ENCODE measurements at places on chromosomes 6 and 20.

DNA sequence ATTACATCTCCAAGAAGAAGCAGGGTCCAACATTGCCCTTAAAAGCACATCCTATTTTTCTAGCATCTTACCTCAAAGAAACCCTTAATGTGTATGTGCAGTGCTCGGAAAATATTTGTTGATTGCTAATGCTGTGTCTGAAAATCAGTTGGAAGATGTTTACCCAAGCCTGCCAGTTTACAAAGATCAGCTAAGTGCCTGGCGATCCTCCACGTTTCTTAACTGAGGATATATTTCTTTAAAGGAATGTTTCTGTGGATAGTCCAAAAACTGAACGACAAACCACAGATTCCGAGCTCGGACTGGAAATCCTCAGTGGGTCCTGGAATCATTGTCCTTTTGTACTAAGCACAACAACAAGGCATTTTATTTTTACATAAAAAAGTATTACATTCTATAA, 595.7 kb upstream of the ARID1B start:
- no peak for DNase-seq

DNA sequence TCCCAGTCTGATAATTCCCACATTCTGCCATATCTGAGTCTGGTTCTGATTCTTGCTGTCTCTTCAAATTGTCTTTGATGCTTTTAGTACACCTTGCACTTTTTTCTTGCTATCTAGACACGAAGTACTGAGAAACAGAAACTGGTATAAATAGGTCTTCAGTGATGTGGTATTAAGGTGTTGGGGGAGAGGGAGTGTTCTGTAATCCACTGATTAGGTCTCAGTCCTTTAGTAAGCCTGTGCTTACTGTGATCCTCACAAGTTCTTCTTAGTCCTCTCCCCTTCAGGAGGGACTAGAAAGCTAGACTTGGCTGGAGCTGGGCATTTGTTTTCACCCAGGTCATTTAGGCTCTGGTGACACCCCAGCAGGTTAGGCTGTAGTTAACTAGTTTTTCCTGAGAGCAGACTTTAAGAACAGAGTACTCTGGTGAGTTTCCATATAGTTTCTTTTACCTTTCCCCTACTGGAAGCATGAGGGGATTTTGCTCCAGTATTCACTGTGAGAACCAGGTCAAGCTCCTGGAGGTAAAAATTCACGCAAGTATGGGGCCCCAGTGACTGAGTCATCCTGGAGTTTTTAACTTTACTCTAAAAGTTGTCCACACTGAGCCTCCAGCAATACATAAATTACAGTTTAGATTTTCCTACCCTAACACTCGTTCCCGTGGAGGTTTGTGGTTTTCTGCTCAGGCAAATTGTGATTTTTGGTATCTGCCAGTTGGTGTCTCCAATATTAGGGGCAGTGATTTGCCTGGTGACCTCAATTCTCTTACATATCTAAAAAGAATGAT, 154.6 kb downstream of the CDKAL1 start:
- DNase-seq = no peak

GRCh38 chr20:37686762-37687477, 6.9 kb upstream of the CTNNBL1 start:
- no peak for DNase-seq

GRCh38 chr6:89299466-89299850, 15.6 kb downstream of the GABRR2 start:
- no peak for DNase-seq

- no peak for DNase-seq
These were observed 79.9 kb downstream of the TFAP2C start for GRCh38 chr20:56708991-56709390.

GRCh38 chr6:150800674-150801314, 64.7 kb upstream of the MTHFD1L start:
- DNase-seq = no peak

- no peak for DNase-seq
These were observed 41.2 kb downstream of the SLC35D3 start for GRCh38 chr6:136963259-136963658.

- DNase-seq = no peak
These were observed 4.2 kb downstream of the GTPBP2 start for GRCh38 chr6:43624786-43625288.

DNA sequence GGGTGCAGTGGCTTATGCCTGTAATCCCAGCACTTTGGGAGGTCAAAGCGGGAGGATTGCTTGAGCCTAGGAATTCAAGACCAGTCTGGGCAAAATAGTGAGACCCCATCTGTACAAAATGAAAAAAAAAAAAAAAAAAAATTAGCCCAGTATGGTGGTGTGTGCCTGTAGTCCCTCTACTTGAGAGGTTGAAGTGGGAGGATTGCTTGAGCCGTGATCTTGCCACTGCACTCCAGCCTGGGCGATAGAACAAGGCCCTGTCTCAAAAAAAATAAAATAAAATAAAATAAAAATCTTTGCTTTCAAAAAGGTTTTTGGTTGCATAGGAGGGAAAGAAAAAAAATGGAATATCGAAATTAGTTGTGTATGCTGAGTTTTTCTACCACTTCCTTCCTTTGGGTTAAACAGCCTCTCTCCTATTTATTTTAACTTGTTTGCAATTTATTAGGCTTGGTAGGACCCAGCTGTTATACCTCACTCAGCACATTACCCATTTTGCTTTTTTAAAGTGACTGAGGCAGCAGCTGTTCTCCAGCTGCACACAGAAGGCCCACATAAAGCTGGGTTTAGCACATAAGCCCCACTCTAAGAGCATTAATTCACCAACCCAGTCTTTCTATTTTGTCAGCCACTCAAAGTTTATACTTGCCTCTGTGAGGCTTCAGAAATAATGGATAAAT, 152.3 kb downstream of the ZFAND3 start:
- DNase-seq = no peak

- DNase-seq = no peak
These were observed 26.7 kb upstream of the MYLIP start for GRCh38 chr6:16102208-16102607.

GRCh38 chr6:35312807-35313206, 15.2 kb downstream of the DEF6 start:
- no peak for DNase-seq

- DNase-seq = no peak
These were observed 33.3 kb downstream of the EPB41L2 start for GRCh38 chr6:131029626-131030297.

DNA sequence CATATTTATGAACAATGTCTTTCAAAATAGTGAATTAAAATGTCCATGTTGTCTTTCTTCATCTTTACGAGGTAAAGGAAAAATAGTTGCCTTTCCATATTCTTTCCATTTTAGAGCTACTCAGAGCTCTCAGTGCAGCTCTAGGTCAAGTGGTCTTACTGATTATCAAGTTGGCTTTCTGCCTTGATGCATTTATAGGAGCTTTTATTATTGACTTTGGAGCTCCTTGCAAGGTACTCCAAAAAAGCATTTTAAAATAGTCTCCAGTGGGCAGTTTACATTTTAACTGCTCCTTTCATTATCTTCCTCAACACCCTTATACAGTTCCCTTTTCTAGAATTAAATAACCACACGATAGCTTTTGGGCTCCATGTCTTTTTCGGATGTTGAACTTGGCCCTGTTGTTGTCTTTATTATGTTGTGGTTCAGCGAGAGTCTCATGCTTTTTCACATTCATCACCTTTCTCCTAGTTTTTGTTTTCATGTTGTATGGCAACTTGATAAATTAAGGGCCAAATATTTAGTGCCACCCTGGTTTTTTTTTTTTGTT, 122.9 kb downstream of the CLIC5 start:
- no peak for DNase-seq

DNA sequence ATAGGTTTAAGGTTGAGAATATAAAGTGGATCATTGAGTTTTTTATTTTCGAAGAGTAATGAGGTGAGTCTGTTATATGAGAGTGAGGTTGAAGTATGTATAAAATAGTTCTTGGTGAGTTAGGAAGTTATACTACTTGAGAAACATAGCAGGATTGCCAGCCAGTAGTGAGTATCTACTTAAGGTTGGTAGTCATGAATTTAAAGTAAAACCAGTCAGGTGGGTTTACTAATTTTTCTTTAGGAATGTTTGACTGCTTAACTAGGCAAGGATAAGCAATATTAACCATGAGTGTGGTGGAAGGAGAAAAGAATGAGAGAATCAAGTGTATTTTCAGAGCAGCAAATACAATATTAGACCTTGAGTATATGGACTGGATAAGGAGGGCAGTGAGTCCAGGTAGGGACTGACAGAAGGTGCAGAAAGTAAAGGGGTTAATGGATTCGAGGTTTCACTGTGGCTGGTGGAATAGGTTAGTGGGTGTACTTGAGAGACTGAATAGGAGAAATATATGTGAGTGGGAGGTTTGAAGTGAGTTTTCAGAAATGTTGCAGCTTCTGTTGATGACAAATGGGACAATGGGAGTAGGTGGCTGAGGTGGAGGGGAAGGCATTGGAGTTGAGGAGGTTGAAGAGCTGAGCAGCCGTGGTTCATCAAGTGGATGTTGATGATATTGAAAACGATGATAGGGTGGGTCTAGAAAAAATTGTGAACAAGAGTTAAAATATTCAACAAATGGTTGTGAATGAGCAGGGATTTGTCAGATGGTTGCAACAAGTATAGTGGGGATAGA, 232.5 kb upstream of the ASCC3 start:
- no peak for DNase-seq

GRCh38 chr6:9347608-9348007, 912.3 kb upstream of the SLC35B3 start:
- no peak for DNase-seq

- DNase-seq = no peak
These were observed 42.9 kb upstream of the BHLHE23 start for GRCh38 chr20:63049561-63050221.

GRCh38 chr6:4891141-4891540, 112.7 kb downstream of the RPP40 start:
- DNase-seq = no peak

GRCh38 chr6:117142995-117143394, 122.4 kb upstream of the VGLL2 start:
- DNase-seq = no peak

DNA sequence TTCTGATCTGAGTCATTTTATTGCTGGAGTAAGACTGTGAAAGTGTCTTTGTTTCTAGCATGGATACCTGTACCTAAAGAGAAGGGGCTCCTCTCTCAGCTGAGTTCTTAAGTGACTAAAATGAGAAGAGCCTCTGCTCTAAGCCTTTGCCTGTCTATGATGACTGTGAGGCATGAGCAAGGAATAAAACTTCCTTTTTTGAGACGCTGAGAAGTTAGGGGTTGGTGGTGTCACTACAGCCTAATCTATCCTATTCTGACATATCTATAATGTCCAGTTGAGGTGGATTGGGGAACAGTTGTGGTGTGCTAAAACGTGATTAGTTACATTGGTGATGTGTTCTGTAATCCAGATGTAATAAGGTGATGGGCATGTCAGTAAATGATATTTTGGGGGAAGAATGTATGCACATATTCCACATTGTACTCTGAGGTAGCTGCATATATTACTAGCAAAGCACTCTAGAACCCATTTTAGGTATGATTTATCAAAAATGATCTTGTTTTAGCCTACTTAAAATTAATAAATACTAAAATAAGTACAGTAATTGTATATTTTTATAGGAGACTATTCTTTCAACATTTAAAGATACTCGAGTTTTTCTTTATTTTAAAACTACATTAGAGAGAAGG, 18.1 kb downstream of the ADGRB3 start:
- DNase-seq = no peak

DNA sequence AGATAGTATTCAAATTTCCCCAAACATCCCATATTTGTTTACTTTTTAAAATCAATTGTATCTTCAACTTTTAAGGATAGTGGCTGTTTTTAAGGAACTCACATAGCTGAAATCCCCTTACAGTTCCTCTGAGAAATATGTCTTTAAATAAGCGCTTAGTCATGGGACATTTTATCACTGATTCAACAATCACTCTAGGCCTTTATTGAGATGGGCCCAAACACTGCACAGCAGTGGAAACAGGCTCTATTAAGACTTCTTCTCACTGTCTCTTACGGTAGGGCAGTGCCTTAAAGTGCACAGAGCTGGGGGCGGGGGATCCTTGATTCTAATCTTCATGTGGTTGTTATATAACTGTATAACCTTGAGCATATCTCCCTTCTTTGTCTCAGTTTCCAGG, 59.8 kb upstream of the RREB1 start:
- DNase-seq = no peak

GRCh38 chr6:73451223-73452106, 632 bp downstream of the CGAS start:
- DNase-seq = peak; percentile 50

- DNase-seq = no peak
These were observed 34.8 kb downstream of the CTNNBL1 start for GRCh38 chr20:37728635-37728983.

DNA sequence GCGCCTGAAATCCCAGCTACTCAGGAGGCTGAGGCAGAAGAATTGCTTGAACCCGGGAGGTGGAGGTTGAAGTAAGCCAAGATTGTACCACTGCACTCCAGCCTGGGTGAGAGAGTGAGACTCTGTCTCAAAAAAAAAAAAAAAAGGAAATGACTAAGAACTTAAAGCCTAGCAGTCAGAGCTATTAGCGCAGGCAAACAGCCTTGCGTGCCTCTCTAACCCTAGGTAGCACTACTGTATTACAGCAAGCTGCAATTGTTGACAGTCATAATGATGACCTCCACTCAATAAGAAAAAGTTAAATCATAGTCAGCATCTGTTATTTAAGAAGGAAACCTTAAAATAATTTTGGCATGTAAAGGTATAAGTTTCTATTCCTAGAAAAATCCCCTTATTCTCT, 14.4 kb downstream of the GSS start:
- no peak for DNase-seq

DNA sequence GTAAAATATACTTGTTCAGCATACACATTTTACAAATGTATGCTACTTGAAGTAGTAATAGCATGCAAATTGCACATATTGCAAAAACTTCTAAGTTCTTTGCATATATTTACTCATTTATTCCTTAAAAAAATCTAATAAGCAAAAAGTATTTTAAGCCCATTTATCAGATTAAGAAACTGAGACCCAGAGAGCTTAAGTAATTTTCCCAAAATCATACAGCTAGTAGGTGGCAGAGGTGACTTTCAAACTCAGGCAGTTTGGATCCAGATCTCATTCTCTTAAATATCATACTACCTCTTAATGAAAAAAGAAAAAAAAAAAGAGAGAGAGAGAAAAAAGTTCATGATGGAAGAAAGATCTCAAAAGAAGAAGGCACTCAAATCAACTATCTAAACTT, 157.9 kb downstream of the RPS12 start:
- no peak for DNase-seq

GRCh38 chr6:87807475-87807874, 105.4 kb upstream of the AKIRIN2 start:
- DNase-seq = no peak

GRCh38 chr6:9085054-9085708, 649.8 kb upstream of the SLC35B3 start:
- no peak for DNase-seq

DNA sequence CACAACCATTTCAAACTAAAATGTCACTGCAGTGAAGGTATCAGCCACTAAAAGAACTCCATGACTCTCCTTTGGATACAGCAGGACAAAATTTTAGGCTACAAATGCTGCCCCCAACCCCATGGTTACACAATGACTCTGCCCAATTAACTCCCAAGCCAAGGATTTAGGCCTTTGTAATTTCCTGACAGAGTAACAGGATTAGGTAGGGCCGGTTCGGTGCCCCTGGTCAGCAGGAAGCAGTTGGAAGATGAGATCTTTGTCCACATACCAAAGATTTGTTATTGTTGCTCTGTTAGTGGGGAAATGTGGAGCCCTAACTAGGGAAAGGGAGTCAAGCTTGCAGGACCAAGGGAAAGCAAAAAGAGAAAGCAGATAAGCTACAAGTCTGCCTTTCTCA, 26.7 kb upstream of the RIPK1 start:
- DNase-seq = no peak

Measured in activated naive CD4-positive, alpha-beta T cell treated with Interleukin-2 at 50 U/mL for 16 hours (primary cell).